Mucosa of gallbladder (tissue), 1 donor: ENCODE measurements at places on chromosomes 16 and 17. TPM values are rescaled to one million over a fixed set of nuclear protein-coding genes. Genes with fewer than 3 reads are reported as not detected.
A peak's percentile ranks its signal among the peaks of the same experiment; 100 is the strongest.

GRCh38 chr17:76050538-76051467 lies 21.5 kb downstream of the SRP68 start:
- DNase-seq = peak; percentile 32

DNA sequence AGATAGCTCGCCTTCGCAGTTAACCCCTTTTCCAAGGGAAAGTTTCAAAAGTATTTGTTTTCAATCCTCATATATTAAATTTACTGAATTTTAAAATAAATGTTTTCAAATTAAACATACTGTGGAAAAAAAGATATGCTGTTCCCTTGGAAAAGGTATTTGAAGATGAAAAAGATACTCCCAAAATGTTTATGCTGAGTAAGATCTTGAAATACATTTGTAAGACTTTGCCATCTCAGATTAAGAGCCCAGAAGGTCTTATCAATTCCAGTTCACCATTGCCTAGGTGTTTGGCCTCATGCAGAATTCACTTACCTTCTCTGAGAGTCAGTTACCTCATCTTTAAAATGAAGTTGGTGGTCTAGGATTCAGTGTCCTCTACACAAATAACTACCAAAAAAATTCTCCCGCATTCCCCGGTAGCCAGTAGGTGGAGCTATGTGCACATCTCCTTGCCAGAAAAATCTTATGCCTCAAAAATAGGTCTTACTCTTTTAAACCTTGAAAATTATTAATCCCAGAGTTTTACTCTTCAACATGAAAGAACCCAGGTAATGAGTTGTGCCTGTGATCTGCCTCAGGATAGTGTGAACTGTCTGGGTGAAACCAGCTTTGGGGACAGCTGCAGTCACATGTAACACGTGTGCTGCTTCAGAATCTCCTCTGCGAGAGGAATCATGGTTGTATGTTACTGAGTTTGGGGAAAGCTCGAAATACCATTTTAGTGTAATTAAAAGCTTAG lies 178.3 kb downstream of the MRTFB start:
- DNase-seq = peak; percentile 26

DNA sequence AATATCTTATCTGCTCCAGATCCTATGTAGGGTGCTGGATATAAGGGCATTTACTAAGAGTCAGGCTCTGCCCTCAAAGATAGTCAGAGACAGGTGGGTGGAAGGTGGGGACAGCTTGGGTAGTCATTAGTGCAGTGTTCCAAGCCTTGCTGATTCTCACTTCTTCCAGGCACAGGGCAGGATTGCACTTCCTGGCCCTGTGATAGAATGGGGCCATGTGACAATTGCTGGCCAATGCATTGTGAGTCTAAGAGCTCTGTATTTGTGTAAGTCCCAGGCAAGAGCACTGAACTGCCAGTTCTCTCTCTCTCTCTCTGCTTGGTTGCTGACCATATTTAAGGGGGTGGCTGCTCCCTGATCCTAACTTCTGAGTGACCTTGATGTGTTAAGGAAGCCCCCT lies 112.1 kb downstream of the C16orf78 start:
- DNase-seq = no peak

DNA sequence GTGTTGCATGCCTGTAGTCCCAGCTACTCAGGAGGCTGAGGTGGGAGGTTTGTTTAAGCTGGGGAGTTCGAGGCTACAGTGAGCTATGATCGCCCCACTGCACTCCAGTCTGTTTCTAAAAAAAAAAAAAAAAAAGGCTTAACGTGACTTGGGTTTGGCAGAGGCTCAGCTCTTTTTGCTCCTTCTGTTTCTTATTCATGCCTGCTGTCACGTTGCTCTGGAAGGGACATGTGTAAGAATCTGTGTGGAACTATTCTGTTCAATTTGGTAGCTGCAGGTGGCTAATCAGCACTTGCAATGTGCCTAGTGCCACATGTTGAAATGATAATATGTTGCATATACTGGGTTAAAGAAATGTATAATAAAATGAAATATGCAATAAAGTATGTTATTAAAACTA lies 20.9 kb upstream of the SYT17 start:
- no peak for DNase-seq

DNA sequence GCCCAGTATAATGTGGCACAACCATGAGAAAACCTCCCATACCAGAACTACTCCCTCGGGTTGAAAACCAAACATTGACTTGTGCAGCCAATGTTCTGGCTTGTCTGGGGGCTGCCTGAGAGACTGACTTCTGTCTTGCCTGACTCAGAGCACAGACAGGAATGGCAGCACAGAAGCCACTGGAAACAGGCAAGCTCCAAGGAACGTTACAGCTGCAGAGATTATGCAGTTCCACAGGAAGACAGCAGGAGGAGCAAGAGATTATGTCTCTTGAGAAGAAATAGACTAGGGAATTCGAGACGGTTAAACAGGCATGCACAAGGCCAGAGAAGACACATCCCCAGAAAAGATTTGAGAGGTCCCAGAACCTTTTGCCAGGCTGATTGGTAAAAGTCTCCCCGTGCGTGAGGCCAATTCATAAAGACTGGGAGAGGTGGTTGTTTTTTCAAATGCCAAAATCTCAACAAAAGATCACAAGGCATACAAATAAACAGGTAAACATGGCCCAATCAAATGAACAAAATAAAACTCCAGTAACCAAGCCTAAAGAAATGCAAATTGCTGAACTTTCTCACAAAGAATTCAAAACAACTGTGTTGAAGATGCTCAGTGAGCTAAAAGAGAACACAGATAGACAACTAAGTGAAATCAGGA lies 90.6 kb upstream of the CDH5 start:
- DNase-seq = peak; percentile 70

DNA sequence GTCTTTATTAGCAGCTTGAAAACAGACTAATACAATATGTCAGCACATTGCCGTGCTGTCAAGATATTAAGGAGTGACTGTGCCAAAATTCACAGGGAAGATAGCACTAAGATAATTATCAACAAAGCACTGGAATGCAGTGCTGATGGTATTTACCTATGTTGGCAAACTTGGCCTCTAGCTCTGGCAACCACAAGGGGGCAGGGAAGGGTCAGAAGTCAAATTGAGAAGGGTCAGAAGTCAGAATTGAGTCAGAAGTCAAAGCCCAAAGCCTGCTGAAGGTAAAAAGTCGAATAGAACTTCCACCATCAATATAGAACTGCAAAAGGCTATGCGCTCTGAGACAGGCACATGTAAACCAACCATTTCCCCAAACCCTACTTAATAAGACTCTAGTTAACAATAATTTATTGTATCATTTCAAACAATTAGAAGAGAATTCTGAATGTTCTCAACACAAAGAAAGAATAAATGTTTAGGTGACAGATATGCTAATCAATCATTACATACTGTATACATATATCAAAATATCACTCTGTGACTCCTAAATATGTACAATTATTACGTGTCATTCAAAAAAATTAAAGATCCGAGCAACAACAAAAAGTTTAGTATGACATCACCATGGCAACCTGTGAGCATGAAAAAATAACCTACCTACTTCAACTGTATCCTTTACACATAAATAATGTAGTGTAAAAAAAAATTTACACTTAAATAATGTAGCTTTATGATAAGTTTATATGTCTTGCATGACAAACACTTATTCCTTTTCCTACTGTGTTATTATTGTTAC lies 916.1 kb downstream of the KCNJ2 start:
- DNase-seq = no peak

- DNase-seq = peak; percentile 14
Measured at GRCh38 chr17:64133546-64134215, 3.7 kb upstream of the ERN1 start.

GRCh38 chr17:32806646-32807045 lies 70.3 kb downstream of the MYO1D start:
- no peak for DNase-seq

The KCNJ2 gene
- total RNA-seq = 2.5 TPM

The ATAD5 gene
- 0.92 TPM for total RNA-seq

The HEATR9 gene
- total RNA-seq = 0.09 TPM

The OR3A3 gene
- total RNA-seq = not detected

The BFAR gene
- total RNA-seq = 62.4 TPM

The FASN gene
- total RNA-seq = 181 TPM

The MGRN1 gene
- total RNA-seq = 127 TPM

The SEPTIN12 gene
- total RNA-seq = not detected

The FNDC8 gene
- not detected for total RNA-seq
